CD4-positive, alpha-beta T cell treated with Interferon alpha-2 for 1 hour (primary cell): ENCODE measurements at places on chromosomes 16 and 17.

DNA sequence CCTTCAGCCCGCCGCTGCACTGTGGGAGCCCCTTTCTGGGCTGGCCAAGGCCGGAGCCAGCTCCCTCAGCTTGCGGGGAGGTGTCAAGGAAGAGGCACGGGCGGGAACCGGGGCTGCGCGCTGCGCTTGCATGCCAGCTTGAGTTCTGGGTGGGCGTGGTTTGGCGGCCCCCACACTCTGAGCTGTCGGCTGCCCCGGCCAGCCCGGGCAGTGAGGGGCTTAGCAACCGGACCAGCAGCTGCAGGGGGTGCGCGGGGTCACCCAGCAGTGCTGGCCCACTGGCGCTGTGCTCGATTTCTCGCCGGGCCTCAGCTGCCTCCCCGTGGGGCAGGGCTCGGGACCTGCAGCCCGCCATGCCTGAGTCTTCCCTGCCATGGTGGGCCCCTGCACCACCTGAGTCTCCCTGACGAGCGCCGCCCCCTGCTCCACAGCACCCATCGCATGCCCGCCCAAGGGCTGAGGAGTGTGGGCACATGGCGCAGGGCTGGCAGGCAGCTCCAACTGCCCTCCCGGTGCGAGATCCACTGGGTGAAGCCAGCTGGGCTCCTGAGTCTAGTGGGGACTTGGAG, 17.0 kb downstream of the PRR11 start:
- DNase-seq: no peak

DNA sequence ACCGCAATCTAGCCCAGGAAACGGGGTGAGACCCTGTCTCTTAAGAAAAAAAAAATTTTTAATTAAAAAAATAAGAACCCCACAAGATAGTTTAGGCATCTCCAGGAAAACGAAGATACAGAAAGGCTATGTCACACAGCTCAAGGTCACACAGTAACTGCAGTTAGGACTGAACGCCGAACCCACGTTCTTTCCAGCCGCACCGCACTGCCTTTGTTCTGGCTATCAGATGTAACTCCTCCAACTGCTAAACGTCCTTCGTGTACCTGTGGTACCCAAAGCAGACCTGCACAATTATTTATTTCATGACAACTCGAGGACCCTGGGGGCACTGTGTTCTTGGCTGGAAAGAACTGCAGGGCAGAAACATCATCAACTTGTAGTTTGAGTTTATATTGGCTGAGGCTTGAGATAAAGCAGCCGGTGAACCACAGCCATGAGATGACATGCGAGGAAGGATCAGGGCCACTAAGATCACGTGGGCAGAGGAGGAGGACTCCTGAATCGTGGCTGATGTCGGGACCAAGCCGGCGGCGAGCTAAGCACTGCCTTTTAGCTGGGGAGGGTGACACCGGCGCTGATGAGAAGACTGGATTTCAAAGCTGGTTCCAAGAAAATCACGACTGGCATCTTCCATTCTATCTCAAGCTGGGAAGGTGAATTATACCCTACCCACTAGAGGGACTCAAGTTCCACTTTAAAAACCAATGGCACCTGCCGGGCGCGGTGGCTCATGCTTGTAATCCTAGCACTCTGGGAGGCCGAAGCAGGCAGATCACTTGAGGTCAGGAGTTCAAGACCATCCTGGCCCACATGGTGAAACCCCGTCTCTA, 20.7 kb upstream of the MNT start:
- DNase-seq: no peak

GRCh38 chr16:4537376-4538343, 913 bp downstream of the CDIP1 start:
- DNase-seq: no peak

GRCh38 chr16:55443434-55444346, 35.3 kb upstream of the MMP2 start:
- DNase-seq: no peak

DNA sequence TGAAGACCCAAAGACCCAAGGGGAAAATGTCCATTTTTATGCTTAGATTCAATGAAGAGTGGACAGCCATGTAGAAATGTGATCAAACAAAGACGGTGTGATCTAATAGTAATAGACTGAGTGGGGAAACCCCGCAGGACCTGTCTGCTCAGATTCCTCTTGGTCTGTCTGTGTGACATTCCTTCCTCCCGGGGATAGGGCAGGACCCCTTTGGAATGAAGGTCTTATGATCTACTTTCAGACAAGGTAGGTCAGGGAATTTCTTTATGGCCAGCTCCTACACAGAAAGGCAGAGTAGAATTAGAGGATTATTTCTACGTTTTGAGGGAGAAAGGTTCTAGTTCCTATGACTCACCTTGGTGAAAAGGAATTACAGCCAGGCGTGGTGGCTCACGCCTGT, 267.6 kb downstream of the STX8 start:
- no peak for DNase-seq

DNA sequence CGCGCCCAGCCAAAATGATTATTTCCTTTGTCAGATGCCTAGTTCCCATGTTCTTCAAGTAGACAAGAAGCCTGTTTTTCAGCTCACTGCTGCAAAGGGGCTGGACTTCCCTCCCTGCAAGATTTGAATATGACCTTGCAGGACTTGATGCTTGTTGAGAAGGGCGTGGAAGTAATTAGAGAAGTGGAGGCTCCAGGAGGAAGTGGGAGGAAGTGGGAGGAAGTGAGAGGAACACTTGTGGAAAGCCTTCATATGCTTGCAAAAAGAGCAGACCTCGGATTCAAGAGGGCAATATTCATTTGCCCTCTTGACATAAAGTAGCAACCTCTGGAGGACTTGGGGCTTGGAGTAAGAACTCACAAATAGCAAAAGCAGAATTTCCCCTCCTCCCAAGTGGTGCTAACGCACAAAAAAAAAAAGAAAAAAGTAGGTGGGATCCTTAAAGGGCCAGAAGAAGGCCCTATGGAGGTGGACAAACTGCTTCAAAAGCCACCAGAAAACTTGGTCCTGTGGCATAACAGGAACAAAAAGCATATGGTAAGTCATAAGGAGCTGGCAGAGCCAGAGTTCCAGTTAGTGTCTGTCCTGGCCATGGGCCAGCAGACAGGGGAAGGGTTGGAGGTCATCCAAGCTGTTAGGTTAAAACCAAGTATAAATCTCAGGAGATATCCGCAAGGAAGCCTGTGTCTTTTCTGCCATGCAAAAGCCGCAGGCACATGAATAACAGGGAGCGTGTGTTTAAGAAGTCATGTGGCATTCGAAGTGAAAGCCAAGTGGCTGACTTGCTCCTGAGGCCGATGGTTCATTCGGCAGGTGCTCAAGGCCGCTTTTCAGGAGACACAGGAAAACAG, 20.6 kb upstream of the PRKAR1A start:
- no peak for DNase-seq

- DNase-seq: no peak
Measured at GRCh38 chr17:5675625-5676421, 91.5 kb upstream of the NLRP1 start.
